ELF-1 (cell line): ENCODE measurements at places on chromosomes 3 and 15.
A peak's percentile ranks its signal among the peaks of the same experiment; 100 is the strongest.

DNA sequence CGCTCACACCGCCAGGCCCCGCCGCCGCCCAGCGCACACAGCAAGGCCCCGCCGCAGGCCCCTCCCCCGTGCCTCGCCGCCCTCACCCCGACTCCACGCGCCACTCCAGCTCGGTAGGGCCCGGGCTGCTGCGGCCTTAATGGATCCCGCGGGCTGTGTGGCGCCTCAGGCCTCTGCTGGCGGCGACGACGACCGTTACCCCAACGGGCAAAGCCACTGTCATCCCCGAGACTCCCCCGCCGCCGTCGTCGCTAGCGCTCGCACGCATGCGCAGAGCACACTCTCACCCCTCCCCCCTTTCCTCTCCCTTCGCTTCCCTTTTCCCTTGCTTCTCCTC is at the start of gene MSL2:
Gene MSL2 (minus strand): TSS at position 272 of the 337 bp plus-strand sequence. CDS start 1,222 bp downstream, outside the sequence.
- no peak for DNase-seq

- DNase-seq: no peak
These were observed 54.7 kb downstream of the CLEC3B start for GRCh38 chr3:45080824-45081223.

- DNase-seq: no peak
These were observed 288.9 kb upstream of the C2CD4B start for GRCh38 chr15:62453981-62454380.

- no peak for DNase-seq
These were observed 548.5 kb downstream of the OCA2 start for GRCh38 chr15:27550635-27551034.

GRCh38 chr15:40058476-40059140 is 19.6 kb upstream of the SRP14 start:
- no peak for DNase-seq

DNA sequence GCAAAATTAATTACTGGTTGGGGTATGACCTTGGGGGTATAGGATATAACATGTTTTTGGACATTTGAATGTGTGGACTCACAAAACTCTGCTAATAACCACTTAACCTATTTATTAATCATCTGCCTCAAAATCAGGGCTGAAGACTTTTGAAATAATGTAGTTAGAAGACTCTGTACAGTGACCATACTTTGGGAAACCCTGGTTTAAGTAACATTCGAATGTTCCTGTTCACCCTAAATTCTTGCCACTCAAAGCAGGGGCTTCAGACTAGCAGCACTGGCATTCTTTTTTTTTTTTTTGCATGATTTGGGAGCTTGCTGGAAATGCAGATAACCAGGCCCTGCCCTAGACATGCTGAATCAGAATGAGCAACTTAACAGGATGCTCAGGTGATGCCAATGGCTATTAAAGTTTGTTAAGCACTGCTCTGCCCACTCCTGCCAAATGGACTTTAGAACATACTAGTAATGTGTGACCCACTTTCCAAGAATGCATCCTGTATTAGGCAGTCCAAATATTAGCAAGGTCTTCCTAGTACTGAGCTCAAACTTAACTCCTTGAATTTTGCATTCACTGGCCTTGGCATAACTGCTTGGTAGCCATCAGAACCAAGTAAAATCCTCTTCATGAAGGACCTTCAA is 12.7 kb upstream of the ST3GAL6 start:
- DNase-seq: no peak

- DNase-seq: peak; percentile 71
These were observed 158.6 kb upstream of the NR2F2 start for GRCh38 chr15:96171853-96172296.

DNA sequence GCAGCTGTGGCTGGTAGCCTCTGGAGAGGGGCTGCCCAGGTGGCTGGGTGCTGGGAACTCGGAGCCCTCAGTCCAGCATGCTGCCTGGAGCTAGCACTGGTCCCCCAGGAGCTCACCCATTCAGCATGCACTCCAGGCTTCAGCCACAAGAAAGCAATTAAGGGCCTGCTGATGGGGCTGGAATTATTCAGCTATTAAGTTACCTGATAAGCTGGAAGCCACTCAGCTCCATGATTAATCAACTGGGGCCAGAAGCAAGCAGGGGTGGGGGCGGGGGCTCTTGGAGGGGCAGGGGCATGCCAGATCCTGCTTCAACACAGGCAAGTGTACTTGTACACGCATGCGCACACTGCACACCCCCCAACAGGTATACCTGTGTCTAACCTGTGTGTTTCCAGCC is 22.1 kb upstream of the TMEM115 start:
- DNase-seq: no peak

DNA sequence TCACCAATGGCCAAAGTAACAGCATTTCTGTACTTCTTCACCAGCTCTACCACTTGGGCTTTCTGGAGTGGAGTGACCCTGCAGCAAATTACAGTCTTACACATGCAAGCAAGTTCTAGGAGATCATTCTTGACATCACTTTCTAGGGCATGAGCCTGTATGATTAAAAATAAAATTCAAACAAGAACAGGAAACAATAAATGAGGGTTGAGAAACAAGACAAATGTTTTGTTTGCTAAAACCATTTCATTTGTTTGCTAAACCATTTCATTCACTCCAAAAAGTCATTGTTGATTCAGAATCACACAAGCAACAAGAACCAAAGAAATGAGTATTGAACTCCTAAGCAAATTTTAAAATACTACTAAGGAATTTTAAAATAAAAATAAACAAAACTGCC is 220.9 kb downstream of the ATP8B4 start:
- DNase-seq: no peak

DNA sequence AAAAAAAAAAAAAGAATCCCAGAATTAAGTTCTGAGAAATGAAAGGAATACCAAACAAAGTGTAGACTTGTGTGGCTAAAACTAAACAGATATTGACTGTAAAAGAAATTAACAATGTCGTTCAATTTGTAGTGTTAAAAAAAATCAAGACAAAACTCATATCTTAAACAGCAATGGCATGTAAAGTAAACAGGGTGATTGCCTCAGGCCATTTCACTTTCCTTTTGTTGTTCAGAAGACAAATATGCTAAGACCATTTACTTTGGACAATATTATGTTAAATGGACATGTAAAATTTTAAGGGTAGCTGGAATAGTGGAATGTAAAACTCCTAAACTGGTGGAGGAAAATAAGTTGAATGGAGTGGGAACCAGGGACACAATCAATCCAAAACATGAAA is 139.1 kb downstream of the RTP4 start:
- no peak for DNase-seq

DNA sequence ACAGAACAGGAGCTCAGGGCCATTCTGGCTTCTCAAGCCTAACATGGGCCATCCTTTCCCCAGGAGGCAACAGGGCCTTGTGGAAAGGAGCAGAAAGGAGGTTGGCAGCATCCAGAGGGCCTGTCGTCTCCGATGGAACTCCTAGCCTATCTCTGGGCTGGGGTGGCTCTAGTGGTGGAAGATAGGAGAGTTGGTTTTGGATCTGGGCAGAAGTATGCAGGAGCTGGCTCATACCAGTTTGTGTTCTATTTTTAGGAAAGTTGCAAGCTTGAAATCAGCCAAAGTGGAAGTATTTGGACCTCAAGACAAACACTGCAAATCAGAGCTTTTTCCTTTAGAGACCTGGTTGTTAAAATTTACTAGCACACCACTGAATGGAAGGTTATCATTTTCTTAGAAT is 35.4 kb upstream of the XCR1 start:
- DNase-seq: no peak

GRCh38 chr3:116470605-116471197 is 25.4 kb upstream of the LSAMP start:
- DNase-seq: no peak

- no peak for DNase-seq
These were observed 90.1 kb upstream of the PRR23C start for GRCh38 chr3:139134678-139135372.

- DNase-seq: no peak
These were observed 256.6 kb downstream of the OCA2 start for GRCh38 chr15:27842526-27842925.

GRCh38 chr3:120705884-120706582 is 24.0 kb upstream of the HGD start:
- DNase-seq: no peak

DNA sequence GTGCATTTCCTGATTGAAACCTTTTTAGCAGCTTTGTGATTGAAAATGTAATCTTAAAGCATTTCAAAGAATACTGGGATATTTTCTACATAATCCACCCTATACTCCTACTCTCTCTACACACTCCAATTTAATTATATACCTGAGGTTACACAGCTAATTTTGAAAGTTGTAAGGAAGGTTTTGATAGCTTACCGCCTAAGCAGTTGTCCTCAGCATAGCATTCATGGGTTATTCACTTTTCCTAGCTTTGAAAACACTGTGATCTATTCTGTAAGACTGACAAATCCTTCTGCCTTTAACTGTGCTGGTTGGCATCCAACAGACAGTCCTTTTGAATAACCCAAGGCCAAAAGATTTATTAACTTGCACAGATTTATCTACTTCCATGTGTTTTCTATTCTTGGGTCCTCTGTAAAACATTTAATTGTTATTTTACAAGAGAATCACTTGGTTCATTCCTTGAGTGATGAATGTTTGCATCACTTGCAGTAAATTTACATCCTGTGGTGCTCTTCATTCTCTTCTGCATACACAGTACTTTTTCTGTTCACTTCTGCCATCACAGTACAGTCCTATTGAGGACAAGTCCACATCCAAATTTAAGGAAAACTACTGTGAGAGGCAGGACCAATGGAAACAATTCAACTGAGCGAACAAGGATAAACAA is 44.8 kb downstream of the SERPINI1 start:
- DNase-seq: no peak

GRCh38 chr3:39284457-39284881 is 4.6 kb upstream of the CX3CR1 start:
- no peak for DNase-seq

GRCh38 chr15:67606742-67607141 is 64.2 kb downstream of the MAP2K5 start:
- no peak for DNase-seq

DNA sequence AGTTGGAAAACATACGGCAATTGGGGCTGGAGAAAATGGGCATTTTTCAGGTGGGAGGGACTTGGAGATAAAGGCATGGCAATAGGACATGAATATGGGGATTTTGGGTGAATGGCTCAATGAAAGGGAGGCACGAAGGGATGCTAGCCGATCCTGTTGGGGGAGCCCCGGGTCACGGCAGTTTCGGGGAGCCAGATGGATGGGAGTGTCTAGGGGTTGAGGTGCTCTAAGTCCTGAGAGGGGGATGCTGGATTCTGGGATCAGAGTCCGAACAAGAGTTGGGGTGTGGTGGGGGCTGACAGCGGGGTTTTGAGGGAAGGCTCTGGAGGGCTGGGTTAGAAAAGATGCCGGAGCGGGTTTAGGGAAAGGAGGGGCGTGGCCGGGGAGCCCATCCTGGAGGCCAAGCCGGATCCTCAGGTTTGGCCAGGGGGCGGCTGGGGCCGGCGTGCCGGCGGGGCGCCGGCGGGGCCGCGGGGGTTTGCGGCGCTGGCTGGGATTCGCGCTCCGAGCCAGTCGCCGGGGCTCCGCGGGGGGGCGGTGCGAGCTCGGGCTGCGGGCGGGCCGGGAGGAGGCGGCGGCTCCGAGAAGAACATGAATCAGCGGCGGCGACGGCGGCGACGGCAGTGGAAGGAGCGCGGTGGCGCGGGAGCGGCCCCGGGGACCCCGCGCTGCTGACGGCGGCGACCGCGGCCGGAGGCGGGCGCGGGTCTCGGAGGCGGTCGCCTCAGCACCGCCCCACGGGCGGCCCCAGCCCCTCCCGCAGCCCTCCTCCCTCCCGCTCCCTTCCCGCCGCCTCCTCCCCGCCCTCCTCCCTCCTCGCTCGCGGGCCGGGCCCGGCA is at the start of gene TYRO3:
Gene TYRO3 (plus strand): TSS at position 813 of the 839 bp plus-strand sequence. CDS start 46 bp downstream, outside the sequence.
- peak; percentile 41 for DNase-seq

- DNase-seq: no peak
These were observed 140.4 kb downstream of the GABRB3 start for GRCh38 chr15:26632500-26632899.

GRCh38 chr3:25863416-25863959 is 73.6 kb downstream of the OXSM start:
- DNase-seq: no peak

DNA sequence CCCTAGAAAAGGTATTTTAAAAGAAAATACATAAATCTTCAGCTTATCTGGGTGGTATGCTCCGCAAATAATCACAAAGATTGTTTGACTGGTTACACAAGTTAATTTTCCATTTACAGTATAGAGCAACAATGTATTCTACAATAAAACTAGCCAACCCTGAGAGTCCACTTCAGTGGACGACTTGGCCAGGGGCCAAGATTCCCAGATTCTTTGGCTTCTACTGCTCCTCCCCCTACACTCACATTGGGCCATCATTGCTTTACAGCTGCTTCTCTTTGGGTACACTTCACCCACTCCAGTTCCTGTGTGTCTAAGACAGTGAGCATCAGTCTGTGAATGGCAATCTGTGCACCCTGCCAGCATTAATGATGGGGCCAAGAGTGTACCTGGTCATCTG is 17.2 kb upstream of the PRICKLE2 start:
- no peak for DNase-seq

GRCh38 chr3:135755330-135756105 is 210.0 kb upstream of the PPP2R3A start:
- DNase-seq: no peak

DNA sequence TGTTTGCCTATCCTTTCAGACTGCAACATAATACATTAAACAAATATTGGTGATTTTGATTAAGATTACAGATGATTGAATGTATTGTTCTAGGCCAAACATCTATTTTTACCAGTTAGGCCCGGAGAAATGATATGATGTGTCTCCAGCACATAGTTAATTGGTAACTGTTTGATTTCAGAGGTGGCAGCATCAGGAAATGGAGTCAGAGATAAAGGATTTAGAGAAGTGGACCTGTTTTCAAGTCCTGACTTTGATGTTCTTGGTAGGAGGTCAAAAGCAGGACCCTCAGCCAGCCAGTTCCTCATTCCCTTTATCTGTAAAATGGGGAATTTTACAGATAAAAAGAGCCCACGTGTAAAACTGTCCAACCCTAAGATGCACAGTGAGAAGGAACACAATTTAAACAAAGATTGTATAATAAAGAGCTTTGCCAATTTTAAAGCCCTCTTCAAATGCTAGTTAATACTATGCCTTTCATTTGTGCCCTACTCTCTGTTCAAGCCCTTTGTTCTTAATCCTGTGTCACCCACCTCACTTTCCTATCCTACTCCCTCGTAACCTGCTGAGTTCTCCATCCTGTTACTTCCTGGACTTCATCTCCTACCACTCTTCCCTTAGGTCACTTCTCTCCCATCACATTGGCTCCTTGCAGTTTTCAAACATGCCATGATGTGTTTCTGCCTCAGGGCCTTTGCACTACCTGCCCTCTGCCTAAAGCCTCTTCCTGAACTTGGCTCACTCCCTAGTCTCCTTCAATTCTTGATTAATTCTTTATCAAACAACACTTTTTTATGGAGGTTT is 2.5 kb downstream of the TMEM212 start:
- no peak for DNase-seq
